ENCODE measurements at places on chromosomes 6 and 20.

DNA sequence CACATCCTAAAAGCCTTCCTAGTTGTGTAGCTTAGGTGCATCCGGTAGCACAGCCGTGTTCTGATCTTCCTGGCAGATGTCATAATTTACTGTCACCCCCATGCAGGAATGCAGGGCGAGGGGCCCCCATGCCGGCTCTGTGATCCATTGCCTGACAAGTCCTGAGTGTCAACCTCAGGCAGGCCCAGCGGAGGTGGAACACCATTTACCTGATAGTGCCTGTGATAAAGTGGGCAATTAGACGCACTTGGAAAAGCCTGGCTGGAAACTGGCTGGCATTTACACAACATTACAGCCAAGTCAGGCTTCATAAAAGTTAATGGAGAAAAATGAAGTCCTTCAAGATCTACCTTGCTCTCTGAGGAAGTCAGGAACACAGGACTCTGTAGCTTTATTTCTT, 521.4 kb upstream of the JAG1 start:
- no peak for DNase-seq

- DNase-seq, result no peak
Observed at GRCh38 chr6:52124126-52125121, 37.0 kb upstream of the PKHD1 start.

DNA sequence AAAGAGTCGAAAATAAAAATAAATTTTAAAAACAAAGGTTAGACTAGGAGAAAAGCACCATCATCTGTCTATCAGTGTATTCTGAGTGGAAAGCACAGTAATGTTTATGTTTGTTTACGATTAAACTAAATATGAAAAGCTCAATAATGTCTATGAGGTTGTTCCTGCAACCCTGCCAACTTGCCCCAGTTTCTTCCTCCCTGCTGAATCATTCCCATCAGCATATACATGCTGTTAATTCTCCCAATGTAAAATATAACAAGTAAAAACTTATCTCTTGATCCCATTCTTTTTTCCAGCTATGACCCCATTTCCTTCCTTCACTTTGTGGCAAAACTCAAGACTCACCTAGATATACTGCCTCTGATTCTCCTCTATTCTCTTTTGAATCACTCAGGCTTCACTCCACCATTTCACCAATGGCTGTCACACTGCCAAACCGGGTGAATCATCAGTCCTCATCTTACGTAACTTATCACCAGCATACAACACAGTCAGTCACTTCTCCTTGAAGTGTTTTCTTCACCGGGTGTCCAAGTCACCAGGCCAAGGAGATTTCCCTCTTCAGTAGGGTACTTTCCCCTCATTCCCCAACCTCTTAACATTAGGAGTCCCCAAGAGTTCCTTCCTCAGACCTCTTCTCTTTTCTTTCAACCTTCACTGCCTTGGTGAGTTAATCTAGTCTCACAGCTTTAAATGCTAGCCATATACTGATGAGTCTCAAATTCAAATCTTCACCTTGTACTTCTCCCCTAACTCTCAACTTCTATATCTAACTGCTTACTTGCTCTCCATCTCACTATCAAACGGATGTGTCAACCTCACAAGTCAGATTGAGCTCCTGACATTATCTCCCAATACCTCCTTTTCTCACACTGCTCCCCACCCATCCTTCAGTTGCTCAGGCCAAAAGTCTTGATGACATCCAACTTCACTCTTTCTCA, 6.2 kb downstream of the TMEM242 start:
- DNase-seq, result no peak

- peak; percentile 68 for DNase-seq
Observed at GRCh38 chr20:36173451-36173933, 19.0 kb downstream of the EPB41L1 start.

- DNase-seq, result no peak
Observed at GRCh38 chr6:134419716-134420115, 101.8 kb upstream of the SGK1 start.

DNA sequence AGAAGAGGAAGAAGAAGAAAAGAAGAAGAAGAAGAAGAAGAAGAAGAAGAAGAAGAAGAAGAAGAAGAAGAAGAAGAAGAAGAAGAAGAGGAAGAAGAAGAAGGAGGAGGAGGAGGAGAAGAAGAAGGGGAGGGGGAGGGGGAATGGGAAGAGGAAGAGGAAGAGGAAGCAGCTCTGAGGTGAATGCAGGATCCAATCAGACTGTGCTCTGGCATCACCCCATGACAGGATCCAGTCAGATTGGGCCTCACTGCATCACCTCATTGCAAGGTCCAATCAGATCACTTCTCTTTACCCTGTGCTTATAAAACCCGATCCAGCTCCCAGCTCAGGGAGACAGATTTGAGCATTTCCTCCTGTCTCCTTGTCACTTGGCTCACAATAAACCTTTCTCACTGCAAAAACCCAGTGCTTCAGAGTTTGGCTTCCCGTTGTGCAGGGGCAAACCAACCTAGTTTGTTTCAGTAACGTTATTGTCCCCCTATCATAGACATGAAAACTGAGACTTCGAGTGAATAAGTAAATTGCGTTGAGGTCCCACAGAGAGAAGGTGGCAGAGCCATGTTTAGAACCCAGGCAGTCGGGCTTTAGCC, 28.6 kb upstream of the YWHAB start:
- DNase-seq, result no peak
